Pancreas (tissue), 10 donors: ENCODE measurements at places on chromosomes 7 and 10. TPM values are rescaled to one million over a fixed set of nuclear protein-coding genes. Genes with fewer than 3 reads are reported as not detected.

- DNase-seq, result no peak
These were observed 599.3 kb upstream of the CELF2 start for GRCh38 chr10:10418387-10418786.

DNA sequence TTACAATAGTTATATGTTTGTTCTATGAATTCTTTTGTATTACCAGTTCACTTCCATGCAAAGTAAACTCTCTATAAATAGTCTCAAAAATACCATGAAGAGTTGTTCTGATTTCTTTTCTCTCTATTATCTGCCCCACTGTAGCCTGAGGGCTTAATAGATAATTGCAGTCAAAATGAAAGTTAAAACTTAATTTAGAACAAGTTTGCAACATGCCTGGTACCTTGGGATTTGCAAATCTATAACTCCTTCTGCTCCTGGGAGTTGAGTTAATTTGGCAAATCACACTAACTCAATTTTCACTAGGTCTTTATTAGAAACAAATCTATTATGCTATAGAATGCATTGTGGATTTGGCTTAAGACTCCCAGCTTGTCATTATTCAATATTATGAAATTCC is 21.8 kb upstream of the NDUFA5 start:
- DNase-seq, result no peak

DNA sequence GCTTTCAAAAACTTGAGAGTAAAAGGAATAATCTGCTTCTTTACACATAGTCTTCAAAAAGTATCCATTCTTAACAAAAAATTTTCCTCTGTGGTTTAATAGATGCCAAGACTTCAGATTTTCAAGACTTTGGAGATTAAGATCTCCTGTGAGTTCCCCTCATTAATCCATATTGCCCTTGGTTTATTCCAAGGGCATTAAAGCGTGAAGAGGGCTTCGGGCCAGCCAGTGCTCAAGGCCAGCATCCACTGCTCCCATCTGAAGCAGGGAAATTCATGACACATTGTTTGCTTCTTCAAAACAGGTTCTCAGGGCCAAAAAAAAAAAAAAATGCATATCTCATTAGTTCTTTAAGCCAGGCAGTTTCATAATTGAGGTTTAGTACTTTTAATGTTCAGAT is 137.3 kb upstream of the RHOBTB1 start:
- DNase-seq, result no peak

FAM25A gene
- not detected for total RNA-seq

EFCAB10 gene
- not detected for total RNA-seq

TRIM50 gene
- 35.9 TPM for total RNA-seq
